ENCODE measurements at places on chromosomes 5 and 9. TPM values are rescaled to one million over a fixed set of nuclear protein-coding genes. Genes with fewer than 3 reads are reported as not detected.

Gene ANGPTL2
- total RNA-seq, result 17.5 TPM

Gene FAM221B
- not detected for total RNA-seq

Gene GEMIN5
- 14.8 TPM for total RNA-seq

Gene PTPRD
- total RNA-seq, result 84.0 TPM

Gene TMEM232
- total RNA-seq, result 1.7 TPM
